ENCODE measurements at places on chromosomes 7 and 10.

DNA sequence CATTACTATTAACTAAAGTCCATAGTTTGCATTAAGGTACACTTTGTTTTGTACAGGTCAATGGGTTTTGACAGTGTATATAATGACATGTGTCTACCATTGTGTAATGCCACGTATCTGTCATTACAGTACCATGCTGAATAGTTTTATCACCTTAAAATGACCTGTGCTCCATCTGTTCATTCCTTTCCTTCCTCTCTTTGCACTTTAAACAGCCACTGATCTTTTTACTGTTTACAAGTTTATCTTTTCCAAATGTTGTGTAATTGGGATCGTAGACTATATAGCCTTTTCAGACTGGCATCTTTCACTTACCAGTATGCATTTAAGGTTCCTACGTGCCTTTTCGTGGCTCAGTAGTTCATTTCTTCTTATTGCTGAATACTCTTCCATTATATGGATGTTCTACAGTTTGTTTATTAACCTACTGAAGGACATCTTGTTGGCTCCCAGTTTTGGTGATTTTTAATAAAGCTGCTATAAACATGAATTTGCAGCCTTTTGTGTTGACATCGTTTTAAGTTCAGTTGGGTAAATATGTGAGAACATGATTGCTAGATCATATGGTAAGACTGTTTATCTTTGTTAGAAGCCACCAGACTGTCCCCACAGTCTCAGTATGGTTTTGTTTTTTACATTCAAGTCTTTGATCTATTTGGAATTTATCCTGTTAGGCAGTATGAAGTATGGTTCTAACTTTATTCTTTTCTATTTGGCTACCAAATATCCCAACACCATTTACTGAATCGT, 24.7 kb downstream of the STAM start:
- no peak for DNase-seq

DNA sequence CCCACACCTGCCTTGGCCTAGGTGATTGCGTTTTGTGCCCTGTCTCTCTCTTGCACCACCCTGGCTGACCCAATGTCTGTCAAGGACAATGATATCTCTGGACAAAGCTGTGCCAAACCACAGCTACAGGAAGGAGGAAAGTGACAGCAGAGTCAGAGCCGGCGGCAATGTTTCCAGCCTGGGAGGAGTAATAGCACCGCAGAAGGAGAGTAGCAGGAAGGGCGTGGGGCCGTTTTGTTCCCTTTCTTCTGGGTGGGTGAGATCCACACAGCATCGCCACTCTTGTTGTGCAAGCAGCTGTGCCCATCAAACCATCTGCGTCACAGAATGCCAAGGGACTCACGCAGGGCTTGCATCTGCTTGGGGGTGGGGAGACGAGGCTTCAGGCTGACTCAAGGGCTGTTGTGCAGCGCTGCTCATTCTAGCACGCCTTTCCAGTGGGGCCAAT, 341.6 kb upstream of the AUTS2 start:
- no peak for DNase-seq

DNA sequence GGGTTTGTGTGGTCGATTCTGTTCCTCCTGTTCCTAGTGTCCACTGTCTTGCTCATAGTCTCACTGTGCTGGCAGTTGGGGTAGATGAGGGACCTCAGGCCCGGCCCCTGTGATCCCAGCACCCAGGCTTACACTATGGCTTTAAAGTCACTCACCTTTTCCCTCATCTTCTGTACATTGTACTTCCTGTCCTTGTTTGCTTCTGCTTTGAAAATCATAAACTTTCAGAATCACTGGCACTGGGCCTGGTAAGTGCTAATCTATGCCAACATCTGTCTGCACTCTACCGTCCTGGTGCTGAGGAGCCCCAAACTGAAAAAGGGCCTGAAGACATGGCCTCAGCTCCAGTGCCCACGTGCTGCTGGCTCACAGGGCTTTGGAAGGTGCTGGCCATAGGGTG, 5.7 kb upstream of the TAS2R60 start:
- no peak for DNase-seq

GRCh38 chr10:77500754-77501151, 136.9 kb downstream of the KCNMA1 start:
- DNase-seq, result no peak

GRCh38 chr7:102973096-102973802, 60.4 kb downstream of the LRRC17 start:
- DNase-seq, result no peak

Data from naive thymus-derived CD4-positive, alpha-beta T cell (primary cell).